T-helper 1 cell treated with Interleukin-12 subunit alpha and Interleukin-12 subunit beta and Interleukin-4 antibody, amounts not matched to agents 30 ng/mL and 1 ng/mL, for 36 hours (primary cell): ENCODE measurements at places on chromosomes 2 and 18. TPM values are rescaled to one million over a fixed set of nuclear protein-coding genes. Genes with fewer than 3 reads are reported as not detected.

The NOTO gene
- not detected in 2 replicates for total RNA-seq

The SLC11A1 gene
- total RNA-seq = 0.32 and 0.34 TPM in 2 replicates

The KCNJ13 gene
- 0.12 TPM in 1 of 2 replicates, not detected in the other for total RNA-seq

The IL1R1 gene
- total RNA-seq = 0.22 and 0.39 TPM in 2 replicates

The STPG4 gene
- 0.22 TPM in 1 of 2 replicates, not detected in the other for total RNA-seq

The SCG2 gene
- not detected in 2 replicates for total RNA-seq

The IL1F10 gene
- total RNA-seq = not detected in 2 replicates

The ARL4C gene
- total RNA-seq = 369 and 375 TPM in 2 replicates

The TEX44 gene
- total RNA-seq = not detected in 2 replicates

The MYO3B gene
- total RNA-seq = 0.59 and 0.78 TPM in 2 replicates

The PLCD4 gene
- 0.49 and 0.64 TPM in 2 replicates for total RNA-seq

The CSRNP3 gene
- not detected in 2 replicates for total RNA-seq

The INO80B gene
- 52.2 and 52.8 TPM in 2 replicates for total RNA-seq

The REG3G gene
- total RNA-seq = not detected in 2 replicates

The FIGN gene
- not detected in 2 replicates for total RNA-seq

The PROKR1 gene
- total RNA-seq = 0.05 TPM in 1 of 2 replicates, not detected in the other

The CIDEA gene
- not detected in 2 replicates for total RNA-seq

The CFAP53 gene
- total RNA-seq = 0.44 and 0.61 TPM in 2 replicates

The RBM43 gene
- 4.6 and 5.1 TPM in 2 replicates for total RNA-seq

The RNASEH1 gene
- 25.9 and 26.6 TPM in 2 replicates for total RNA-seq

The DLGAP1 gene
- 0.44 and 0.86 TPM in 2 replicates for total RNA-seq

The GKN2 gene
- total RNA-seq = not detected in 2 replicates

The PDCL3 gene
- total RNA-seq = 35.0 and 35.3 TPM in 2 replicates

The CRYBA2 gene
- total RNA-seq = not detected in 2 replicates

The CAPN10 gene
- 59.7 and 65.8 TPM in 2 replicates for total RNA-seq

The CD8B2 gene
- 0.15 and 0.46 TPM in 2 replicates for total RNA-seq

The RGPD3 gene
- total RNA-seq = 0.32 and 0.37 TPM in 2 replicates

The USP34 gene
- total RNA-seq = 106 and 117 TPM in 2 replicates

The BOLA3 gene
- 61.3 and 70.2 TPM in 2 replicates for total RNA-seq

The FMNL2 gene
- total RNA-seq = 1.6 and 2.0 TPM in 2 replicates

The ANO7 gene
- 0.46 and 0.61 TPM in 2 replicates for total RNA-seq

The ZSWIM2 gene
- not detected in 2 replicates for total RNA-seq

The SLC35F6 gene
- total RNA-seq = 22.4 and 23.1 TPM in 2 replicates

The NEURL3 gene
- total RNA-seq = 1.2 and 1.7 TPM in 2 replicates

The TPO gene
- total RNA-seq = 0.15 TPM in 1 of 2 replicates, not detected in the other

The KCNG2 gene
- not detected in 2 replicates for total RNA-seq

The TSPYL6 gene
- total RNA-seq = not detected in 2 replicates

The SERPINB10 gene
- not detected in 2 replicates for total RNA-seq

The ALKAL2 gene
- total RNA-seq = 0.68 and 1.1 TPM in 2 replicates

The CDK15 gene
- total RNA-seq = not detected in 2 replicates

The CCDC68 gene
- not detected in 2 replicates for total RNA-seq

The INHA gene
- total RNA-seq = not detected in 2 replicates

The IL1RL2 gene
- total RNA-seq = not detected in 2 replicates

The ASB18 gene
- not detected in 2 replicates for total RNA-seq

The SEMA4F gene
- 3.1 and 5.5 TPM in 2 replicates for total RNA-seq

The KIAA2012 gene
- total RNA-seq = not detected in 2 replicates

The MYO1B gene
- total RNA-seq = 14.3 and 17.6 TPM in 2 replicates

The LOXHD1 gene
- total RNA-seq = 0.05 TPM in 1 of 2 replicates, not detected in the other

The UPP2 gene
- 0.07 TPM in 1 of 2 replicates, not detected in the other for total RNA-seq

The CRYGD gene
- total RNA-seq = not detected in 2 replicates

The SULT1C2 gene
- total RNA-seq = not detected in 2 replicates

The LYPD6B gene
- total RNA-seq = not detected in 2 replicates

The GCKR gene
- not detected in 2 replicates for total RNA-seq

The HJURP gene
- 50.8 and 55.8 TPM in 2 replicates for total RNA-seq

The BOLL gene
- total RNA-seq = not detected in 2 replicates

The C18orf54 gene
- 10.5 and 11.7 TPM in 2 replicates for total RNA-seq

The SPATA3 gene
- total RNA-seq = not detected in 2 replicates

The RAB27B gene
- 2.5 and 2.7 TPM in 2 replicates for total RNA-seq

The ERFE gene
- total RNA-seq = not detected in 2 replicates

The PJVK gene
- total RNA-seq = 1.0 and 1.7 TPM in 2 replicates
